SJSA1 (cell line): ENCODE measurements at places on chromosomes 2 and 18. TPM values are rescaled to one million over a fixed set of nuclear protein-coding genes. Genes with fewer than 3 reads are reported as not detected.

- H3K27me3 ChIP-seq: no peaks in the 10 kb centered on the region
- no peak for DNase-seq
Measured at GRCh38 chr18:9787036-9787435, 78.9 kb downstream of the RAB31 start.

ASB18 gene
- total RNA-seq: 1.1 TPM in 1 of 2 replicates, not detected in the other

DNA sequence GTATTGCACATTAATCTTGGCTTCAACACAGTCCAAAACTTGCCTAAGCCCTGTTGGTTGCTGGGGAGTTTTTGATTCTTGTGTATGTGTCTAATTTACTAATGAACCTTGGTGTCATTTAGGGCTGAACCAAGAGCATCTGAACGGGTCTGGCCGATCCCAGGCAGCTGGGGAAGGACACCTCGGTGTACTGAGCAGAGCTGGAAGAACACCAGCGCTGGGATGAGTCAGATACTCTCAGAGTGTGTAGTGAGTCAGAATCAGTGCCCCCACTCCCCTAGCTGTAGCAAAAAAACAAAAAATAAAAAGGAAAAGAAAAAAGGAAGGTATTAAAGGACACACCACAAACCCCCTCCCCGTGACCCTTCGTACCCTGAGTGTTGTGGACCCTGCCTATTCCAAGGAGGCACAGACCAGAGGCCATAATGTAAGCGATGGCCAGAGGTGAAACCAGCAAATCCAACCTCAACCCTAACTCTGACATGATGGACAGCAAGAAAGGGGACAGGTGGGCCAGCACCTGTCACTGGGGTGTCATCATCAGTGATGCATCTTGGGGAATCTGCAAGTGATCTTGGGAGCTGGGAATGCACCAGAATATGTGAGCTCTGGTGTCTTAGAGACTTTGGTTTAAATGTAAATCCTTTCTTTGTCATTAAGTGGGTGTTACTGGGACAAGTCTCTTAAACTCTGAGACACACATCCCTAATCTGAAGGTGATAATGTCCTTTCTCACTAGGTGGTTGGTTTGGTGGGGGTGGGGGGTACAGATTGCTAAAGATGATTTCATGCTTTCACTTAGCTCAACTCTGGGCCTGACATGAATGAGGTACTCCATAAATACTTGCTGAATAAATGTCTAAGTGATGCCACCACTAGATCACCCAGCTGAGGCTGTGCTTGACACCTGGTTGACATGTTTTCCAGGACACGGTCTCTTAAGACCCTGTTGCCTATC lies 34.2 kb upstream of the NCOA1 start:
- no peak overlapping the region for H3K27ac ChIP-seq
- H3K4me3 ChIP-seq: no peak overlapping the region
- peak; percentile 11 for DNase-seq
- no peaks in the 10 kb centered on the region for H3K36me3 ChIP-seq

- no peak overlapping the region for H3K27ac ChIP-seq
- H3K27me3 ChIP-seq: no peaks in the 10 kb centered on the region
- H3K4me1 ChIP-seq: peaks cover 26% of the 10 kb centered on the region
- H3K4me3 ChIP-seq: no peak overlapping the region
Measured at GRCh38 chr2:102109016-102109415, 33.5 kb upstream of the IL1R1 start.

SLC35F6 gene
- 35.9 and 55.2 TPM in 2 replicates for total RNA-seq

PDE11A gene
- 0.38 and 0.42 TPM in 2 replicates for total RNA-seq

GRCh38 chr18:9612215-9612830 lies 2.0 kb downstream of the PPP4R1 start:
- no peak for DNase-seq
- H3K27ac ChIP-seq: no peak overlapping the region
- H3K36me3 ChIP-seq: peaks cover 34% of the 10 kb centered on the region
- no peaks in the 10 kb centered on the region for H3K27me3 ChIP-seq

DNA sequence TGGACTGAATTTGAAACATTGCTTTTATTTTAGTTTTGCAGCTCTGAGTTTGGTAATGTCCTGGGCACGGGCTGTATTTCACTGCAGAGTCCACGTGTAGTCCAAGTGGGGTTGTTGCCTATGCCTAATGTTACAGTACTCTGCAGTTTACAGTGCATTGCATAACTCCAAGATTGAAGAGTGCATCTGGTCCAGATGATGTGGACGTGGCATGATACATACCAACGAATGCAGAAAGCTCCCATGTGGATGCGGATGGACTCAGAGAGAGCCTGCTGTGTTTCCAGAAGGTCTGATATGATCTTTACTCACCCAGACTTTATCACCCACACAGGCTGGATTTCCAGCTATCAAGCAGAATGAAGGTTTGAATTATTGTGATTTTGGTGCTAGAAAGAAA lies 44.4 kb upstream of the CCDC68 start:
- no peak overlapping the region for H3K4me3 ChIP-seq
- H3K36me3 ChIP-seq: no peaks in the 10 kb centered on the region
- H3K27ac ChIP-seq: no peak overlapping the region
- H3K4me1 ChIP-seq: no peaks in the 10 kb centered on the region
- no peak for DNase-seq

SPC25 gene
- total RNA-seq: 53.0 and 64.8 TPM in 2 replicates

DNA sequence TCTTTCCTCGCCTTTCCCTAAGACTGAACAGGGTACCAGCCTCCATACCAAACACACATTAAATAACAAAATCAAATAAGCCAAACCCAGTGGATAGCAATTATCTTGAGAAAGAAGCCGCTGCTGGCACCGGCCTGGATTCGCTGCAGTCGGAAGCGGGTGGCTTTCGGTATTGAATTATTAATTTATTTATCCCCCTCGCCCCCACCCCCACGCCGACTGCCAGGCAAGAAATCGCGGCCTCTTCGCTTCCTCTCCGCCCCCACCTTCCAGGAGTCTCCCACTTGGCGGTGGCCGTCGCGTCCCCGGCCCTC lies 370 bp upstream of the ZNF804A start:
- peak overlapping the region; percentile 98 for H3K27ac ChIP-seq
- no peak for DNase-seq
- H3K4me3 ChIP-seq: peak overlapping the region; percentile 85
- peaks cover 5% of the 10 kb centered on the region for H3K36me3 ChIP-seq

DNA sequence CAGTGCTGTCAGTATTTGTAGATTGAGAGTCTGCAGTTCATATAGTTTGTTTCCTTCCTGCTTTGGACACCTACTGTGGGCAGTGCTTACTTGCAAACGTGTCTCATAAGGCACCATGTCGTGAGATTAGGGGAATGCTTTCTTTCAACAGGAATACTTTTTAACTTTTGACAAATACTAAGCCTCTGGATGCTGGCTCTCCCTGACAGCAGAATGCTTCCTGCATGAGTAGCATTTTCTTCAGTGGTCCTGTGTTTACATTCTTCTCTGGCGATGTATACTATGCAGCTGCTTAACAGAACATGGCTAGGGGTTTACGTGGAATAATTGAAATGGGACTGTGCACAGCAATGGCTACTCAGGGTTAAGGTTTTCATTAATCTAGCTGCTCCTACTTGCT lies 807.5 kb downstream of the MBD2 start:
- DNase-seq: no peak
- no peaks in the 10 kb centered on the region for H3K27me3 ChIP-seq
- H3K27ac ChIP-seq: no peak overlapping the region
- H3K4me3 ChIP-seq: no peak overlapping the region
- H3K36me3 ChIP-seq: no peaks in the 10 kb centered on the region
- no peaks in the 10 kb centered on the region for H3K4me1 ChIP-seq
